PC-9 (cell line): ENCODE measurements at places on chromosomes 3 and 15. TPM values are rescaled to one million over a fixed set of nuclear protein-coding genes. Genes with fewer than 3 reads are reported as not detected.

- no peak overlapping the region for H3K27ac ChIP-seq
- DNase-seq, result no peak
- no peaks in the 10 kb centered on the region for H3K4me1 ChIP-seq
These were observed 1777.1 kb downstream of the OTOL1 start for GRCh38 chr3:163273694-163274093.

DNA sequence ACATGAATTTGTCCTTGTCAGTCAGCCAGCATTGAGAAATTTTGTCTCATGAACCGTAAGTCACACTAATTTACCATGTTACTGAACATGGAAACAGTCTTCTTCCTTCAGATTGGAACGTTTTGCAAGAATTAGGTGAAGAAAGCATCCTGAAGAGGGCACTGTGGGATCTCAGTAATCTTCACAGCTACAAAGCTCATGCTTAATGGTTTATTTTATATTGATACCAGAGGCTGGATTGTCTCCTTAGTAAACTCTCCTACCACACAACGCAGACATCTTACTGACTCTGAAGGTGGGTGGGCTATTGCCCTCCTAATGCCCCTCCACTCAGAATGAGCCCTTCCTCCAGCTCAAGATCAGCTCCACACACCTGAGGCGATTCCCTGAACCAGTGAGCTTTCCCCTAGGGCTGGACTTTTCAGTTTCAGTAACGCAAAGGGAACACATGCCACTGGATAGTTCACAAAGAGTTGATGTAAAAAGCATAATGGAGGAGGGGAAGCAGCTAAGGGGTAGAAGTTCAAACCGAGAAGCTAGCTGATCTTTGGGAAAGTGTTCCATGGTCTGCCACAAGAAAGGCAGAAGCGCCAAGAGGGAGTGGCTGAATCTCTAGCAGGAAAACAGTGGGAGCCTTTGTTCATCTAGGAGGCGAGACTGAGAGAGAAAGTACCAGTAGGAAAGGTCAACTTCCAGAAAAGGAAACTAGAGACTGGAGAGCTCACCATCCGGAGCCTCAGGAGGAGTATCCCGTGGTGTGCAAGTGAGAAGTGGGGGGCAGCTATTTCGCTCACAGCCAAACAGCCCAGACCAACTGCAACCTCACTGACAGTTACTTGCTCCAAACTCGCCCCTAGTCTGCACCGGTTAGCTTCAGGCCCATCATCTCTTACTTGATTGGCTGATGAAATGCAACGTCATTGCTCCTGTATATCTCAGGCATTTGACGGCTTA lies at the start of gene SLC9C1:
Gene SLC9C1, minus strand, starts transcription at position 849 of the 954 bp plus-strand sequence. CDS start 7,425 bp downstream, outside the sequence.
- H3K4me3 ChIP-seq, result no peak within 1 kb of the TSS
- H3K27me3 ChIP-seq, result no peaks in the 10 kb centered on the region
- no peaks in the 10 kb centered on the region for H3K4me1 ChIP-seq
- DNase-seq, result peak; percentile 36
- H3K36me3 ChIP-seq, result no peaks in the 10 kb centered on the region
- no peak within 1 kb of the TSS for H3K27ac ChIP-seq

- no peak overlapping the region for H3K27ac ChIP-seq
- H3K4me3 ChIP-seq, result no peak overlapping the region
- H3K36me3 ChIP-seq, result peaks cover 10% of the 10 kb centered on the region; the same call in 1 of the 2 replicates
- H3K4me1 ChIP-seq, result peaks cover 11% of the 10 kb centered on the region
- DNase-seq, result no peak
These were observed 152.6 kb downstream of the GREM1 start for GRCh38 chr15:32870240-32871033.

The GOLGA8H gene
- total RNA-seq, result not detected in 2 replicates

The PATL2 gene
- total RNA-seq, result 0.61 and 2.0 TPM in 2 replicates

- no peaks in the 10 kb centered on the region for H3K4me1 ChIP-seq
- no peak overlapping the region for H3K27ac ChIP-seq
- peaks cover 47% of the 10 kb centered on the region for H3K36me3 ChIP-seq
- no peak overlapping the region for H3K4me3 ChIP-seq
- no peak for DNase-seq
- no peaks in the 10 kb centered on the region for H3K27me3 ChIP-seq
These were observed 14.6 kb downstream of the PCNP start for GRCh38 chr3:101588616-101589015.

- no peak overlapping the region for H3K4me3 ChIP-seq
- no peak for DNase-seq
- H3K4me1 ChIP-seq, result peaks cover 25% of the 10 kb centered on the region
- peaks cover 44% of the 10 kb centered on the region for H3K36me3 ChIP-seq
- H3K27me3 ChIP-seq, result no peaks in the 10 kb centered on the region
These were observed 1.2 kb upstream of the SNAPC5 start for GRCh38 chr15:66498501-66499386.

GRCh38 chr15:58487041-58487723 lies 55.4 kb downstream of the LIPC start:
- H3K4me3 ChIP-seq, result no peak overlapping the region
- no peaks in the 10 kb centered on the region for H3K36me3 ChIP-seq
- H3K27me3 ChIP-seq, result no peaks in the 10 kb centered on the region
- H3K27ac ChIP-seq, result peak overlapping the region; percentile 19; the same call in 1 of the 2 replicates

The CTXND1 gene
- total RNA-seq, result not detected in 2 replicates

DNA sequence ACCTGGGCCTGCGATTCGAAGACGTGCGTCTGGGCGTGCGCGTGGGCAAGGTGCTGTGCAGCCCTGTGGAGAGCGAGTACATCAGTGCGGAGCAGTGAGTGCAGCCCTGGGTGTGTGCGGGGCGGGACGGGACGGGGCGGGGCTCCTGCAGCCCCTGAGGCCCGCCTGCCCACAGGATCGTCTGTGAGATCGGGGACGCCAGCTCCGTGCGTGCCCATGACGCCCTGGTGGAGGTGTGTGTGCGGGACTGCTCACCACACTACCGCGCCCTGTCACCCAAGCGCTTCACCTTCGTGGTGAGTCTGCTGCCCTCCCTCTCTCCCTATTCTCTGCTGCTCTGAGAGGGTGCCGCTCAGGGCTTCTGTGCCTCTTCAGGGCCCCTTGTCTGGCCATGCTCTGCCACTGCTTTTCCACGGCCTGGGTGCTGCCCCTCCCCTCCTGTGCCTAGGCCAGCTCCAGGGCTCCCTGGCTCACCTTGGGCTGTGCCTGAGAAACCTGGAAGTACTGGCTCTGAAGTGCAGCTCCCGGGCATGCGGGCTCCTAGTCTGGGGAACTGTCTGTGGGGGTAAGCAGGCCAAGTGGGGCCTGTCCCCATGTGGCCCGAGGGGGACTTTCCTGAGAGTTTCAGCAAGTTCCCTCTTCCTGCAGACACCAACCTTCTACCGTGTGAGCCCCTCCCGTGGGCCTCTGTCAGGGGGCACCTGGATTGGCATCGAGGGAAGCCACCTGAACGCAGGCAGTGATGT lies 31.8 kb downstream of the PLXNA1 start:
- no peaks in the 10 kb centered on the region for H3K27me3 ChIP-seq
- no peaks in the 10 kb centered on the region for H3K36me3 ChIP-seq
- H3K4me3 ChIP-seq, result no peak overlapping the region
- no peak overlapping the region for H3K27ac ChIP-seq
- no peak for DNase-seq
- H3K4me1 ChIP-seq, result peaks cover 7% of the 10 kb centered on the region

The TMEM212 gene
- total RNA-seq, result not detected in 2 replicates

DNA sequence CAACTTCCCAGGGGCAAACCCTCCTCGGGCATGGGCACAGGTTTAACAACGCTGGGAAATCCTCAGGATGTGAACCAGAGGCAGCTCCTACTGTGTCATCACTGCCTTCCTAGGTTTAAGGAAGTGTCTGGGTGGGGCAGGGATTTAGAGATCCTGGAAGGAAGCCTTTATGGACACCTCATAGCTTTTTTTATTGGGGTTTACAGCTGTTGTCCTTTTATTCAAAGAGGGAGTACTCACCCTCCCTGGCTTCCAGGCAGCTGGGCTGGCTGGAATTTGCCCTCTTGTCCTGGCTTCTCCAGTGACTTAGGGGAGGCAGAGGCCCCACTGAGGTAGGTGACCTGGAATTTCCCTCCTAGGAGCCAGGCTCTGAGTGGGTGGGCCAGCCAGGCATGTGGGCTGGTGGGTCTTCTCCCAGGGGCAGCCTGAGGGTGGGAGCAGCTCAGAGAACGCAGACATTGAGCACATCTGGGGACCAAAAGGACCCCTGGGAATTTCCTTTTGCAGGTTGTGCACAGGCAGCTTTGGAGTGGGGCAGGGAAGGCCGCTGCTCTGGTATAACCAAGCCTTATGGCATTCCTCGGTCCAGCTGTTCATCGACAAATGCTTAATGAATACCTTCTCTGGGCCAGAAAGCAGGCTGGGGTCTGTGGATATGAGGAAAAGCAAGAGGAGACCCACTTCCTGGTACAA lies 13.5 kb upstream of the FAM3D start:
- no peak overlapping the region for H3K27ac ChIP-seq
- H3K27me3 ChIP-seq, result peaks cover 49% of the 10 kb centered on the region
- no peaks in the 10 kb centered on the region for H3K4me1 ChIP-seq
- no peaks in the 10 kb centered on the region for H3K36me3 ChIP-seq

DNA sequence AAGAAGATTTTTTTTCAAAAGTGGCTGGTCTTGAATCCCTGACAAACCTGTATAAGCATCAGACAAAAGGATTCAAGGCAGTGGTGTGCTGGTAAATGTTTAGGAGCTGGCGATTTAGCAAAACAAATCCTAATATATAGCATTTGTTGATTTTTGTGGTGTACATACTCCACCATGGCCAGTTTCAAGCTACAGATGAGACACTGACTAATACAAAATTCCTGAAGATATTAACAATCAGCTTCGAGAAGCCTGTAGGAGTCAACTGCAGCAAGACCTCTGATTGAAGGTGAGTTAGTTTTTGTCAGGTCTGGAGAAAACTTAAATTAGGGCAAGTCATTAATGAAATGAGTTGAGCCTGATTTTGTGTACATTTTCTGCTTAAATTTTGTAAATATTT lies 6.7 kb downstream of the STRIT1 start:
- H3K4me1 ChIP-seq, result peaks cover 20% of the 10 kb centered on the region
- no peaks in the 10 kb centered on the region for H3K27me3 ChIP-seq
- no peak for DNase-seq
- no peak overlapping the region for H3K4me3 ChIP-seq

- no peak overlapping the region; the same call in 1 of the 2 replicates for H3K27ac ChIP-seq
- no peak overlapping the region for H3K4me3 ChIP-seq
- H3K27me3 ChIP-seq, result no peaks in the 10 kb centered on the region
These were observed 22.8 kb upstream of the FLNB start for GRCh38 chr3:57985176-57985983.

DNA sequence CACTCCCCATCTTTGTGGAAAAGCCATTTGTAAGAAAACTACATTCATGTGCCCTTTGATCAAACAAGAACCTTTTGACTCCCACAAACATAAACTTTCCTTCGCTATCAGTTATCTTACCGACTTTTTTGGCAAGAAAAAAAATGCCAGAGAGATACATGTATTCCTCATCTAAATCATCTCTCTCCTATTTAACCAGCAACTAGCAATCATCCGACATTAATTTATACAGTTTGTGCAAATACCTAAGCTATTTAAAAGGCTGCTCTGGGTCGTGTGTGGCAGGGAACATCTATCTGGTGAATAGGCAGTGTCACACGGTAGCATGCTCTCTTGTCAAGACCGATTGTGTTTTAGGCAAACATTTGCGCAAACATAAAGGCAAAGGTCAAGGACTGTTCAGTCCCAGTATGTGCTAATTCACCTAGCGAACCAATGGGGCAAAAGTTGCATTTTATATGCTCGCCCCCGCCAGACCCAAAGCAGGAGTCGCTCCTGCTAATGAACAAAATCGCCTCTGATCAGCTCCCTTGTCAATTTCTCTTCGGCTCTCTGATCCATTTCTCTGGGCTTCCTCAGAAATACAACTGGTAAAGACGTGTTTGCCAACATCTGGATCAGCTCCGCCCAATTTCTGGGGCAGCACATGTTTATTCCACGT lies 37.7 kb downstream of the ZIC4 start:
- no peak for DNase-seq
- no peak overlapping the region for H3K4me3 ChIP-seq
- no peaks in the 10 kb centered on the region for H3K27me3 ChIP-seq
- H3K4me1 ChIP-seq, result no peaks in the 10 kb centered on the region
- no peaks in the 10 kb centered on the region for H3K36me3 ChIP-seq

The SPCS1 gene
- 91.9 and 104 TPM in 2 replicates for total RNA-seq

GRCh38 chr3:105365391-105366325 lies 1.1 kb upstream of the ALCAM start:
- no peaks in the 10 kb centered on the region for H3K36me3 ChIP-seq
- peaks cover 22% of the 10 kb centered on the region for H3K4me1 ChIP-seq
- no peaks in the 10 kb centered on the region for H3K27me3 ChIP-seq
- DNase-seq, result peak; percentile 67
- peak overlapping the region; percentile 86 for H3K27ac ChIP-seq
- peak overlapping the region; percentile 78 for H3K4me3 ChIP-seq

DNA sequence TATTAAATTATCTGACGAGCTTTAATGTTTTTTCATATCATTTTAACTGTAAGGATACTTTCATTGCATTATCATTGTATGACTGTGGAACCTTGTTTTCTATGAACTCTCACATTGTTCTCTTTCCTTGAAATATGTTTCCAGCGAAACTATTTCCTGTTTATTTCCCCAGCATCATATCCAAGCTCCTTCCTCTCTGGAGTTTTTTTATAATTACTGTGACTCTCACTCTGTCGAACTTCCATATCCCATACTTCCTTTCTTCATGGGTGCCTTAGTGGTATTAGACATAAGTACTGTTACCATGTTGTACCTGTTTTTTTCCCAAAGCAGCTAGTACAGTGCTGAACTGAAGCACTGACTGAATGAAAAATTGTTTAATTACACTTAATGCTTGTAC lies 373.6 kb upstream of the CNTN3 start:
- no peak overlapping the region for H3K4me3 ChIP-seq
- no peaks in the 10 kb centered on the region for H3K4me1 ChIP-seq
- DNase-seq, result no peak
- no peaks in the 10 kb centered on the region for H3K27me3 ChIP-seq
- no peaks in the 10 kb centered on the region for H3K36me3 ChIP-seq

DNA sequence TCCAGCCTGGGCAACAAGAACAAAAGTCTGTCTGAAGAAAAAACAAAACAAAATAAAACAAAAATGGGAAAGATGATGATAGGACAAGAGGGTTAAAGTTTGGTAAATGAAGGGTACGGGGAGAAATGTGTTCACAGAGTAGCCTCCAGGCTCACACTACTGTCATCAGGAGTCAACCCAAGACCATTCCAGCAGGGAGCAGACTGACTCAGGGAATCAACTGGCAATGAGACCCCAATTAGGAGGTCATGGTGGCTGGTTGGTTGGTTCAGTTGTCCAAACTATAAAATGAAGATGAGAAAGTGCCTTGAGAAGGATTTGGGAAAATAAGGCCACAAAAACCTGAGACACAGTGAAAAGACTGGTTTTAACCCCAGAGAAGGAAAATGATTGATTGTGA lies 51.8 kb downstream of the KLHL6 start:
- DNase-seq, result no peak
- H3K36me3 ChIP-seq, result no peaks in the 10 kb centered on the region
- H3K4me1 ChIP-seq, result no peaks in the 10 kb centered on the region
- H3K27ac ChIP-seq, result no peak overlapping the region
- no peak overlapping the region for H3K4me3 ChIP-seq
- H3K27me3 ChIP-seq, result no peaks in the 10 kb centered on the region

GRCh38 chr3:178603735-178604134 lies 67.5 kb downstream of the KCNMB2 start:
- H3K4me3 ChIP-seq, result no peak overlapping the region
- no peaks in the 10 kb centered on the region for H3K27me3 ChIP-seq
- DNase-seq, result no peak
- no peaks in the 10 kb centered on the region for H3K36me3 ChIP-seq
- H3K27ac ChIP-seq, result no peak overlapping the region

- H3K4me3 ChIP-seq, result no peak overlapping the region
- no peaks in the 10 kb centered on the region for H3K4me1 ChIP-seq
- H3K27ac ChIP-seq, result no peak overlapping the region
- DNase-seq, result no peak
- H3K27me3 ChIP-seq, result peaks cover 4% of the 10 kb centered on the region; the same call in 1 of the 2 replicates
These were observed 366.8 kb upstream of the UMPS start for GRCh38 chr3:124363476-124363875.

GRCh38 chr3:197006446-197006845 lies 23.2 kb downstream of the MELTF start:
- H3K27me3 ChIP-seq, result no peaks in the 10 kb centered on the region
- DNase-seq, result no peak
- no peaks in the 10 kb centered on the region for H3K36me3 ChIP-seq
- no peak overlapping the region for H3K27ac ChIP-seq
